ENCODE measurements at places on chromosomes 3 and 15.

- DNase-seq = no peak
These were observed 307.3 kb downstream of the SV2B start for GRCh38 chr15:91407269-91407889.

GRCh38 chr3:155302481-155302880, 9.0 kb upstream of the STRIT1 start:
- DNase-seq = no peak

DNA sequence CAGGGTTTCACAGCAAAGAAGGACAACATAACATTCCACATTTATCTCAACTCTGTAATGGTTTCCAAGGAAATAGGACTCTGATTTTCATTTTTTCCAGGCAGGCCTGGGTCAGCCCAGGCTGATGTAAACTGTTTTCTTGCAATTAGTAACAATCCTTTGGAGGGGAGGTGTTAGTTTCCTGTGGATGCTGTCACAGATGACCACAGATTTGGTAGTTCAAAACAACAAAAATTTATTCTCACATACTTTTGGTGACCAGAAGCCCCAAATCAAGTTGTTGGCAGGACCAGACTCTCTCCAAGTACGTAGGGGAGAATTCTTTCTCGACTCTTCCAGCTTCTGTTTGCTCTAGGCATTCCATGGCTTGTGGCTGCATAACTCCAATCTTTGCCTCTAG, 88.0 kb downstream of the EDEM1 start:
- no peak for DNase-seq

DNA sequence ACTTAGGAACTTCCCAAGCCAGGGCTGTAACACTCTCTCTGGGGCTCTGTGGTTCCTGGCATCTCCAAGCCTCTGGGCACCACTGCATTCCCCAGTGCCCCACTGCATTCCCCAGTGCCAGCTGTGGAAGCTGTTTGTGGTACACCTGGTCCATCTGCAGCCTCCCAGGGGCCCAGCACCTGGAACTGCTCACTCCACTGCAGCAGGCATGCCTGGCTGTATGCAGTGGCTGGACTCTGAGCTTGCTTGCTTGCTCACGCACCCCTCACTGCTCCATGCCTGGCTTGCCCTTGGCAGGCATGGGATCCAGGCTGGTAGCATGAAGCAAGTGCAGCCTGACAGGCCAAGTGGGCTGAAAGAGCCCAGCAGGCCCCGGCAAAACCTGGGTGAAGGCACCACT, 512.1 kb downstream of the SQOR start:
- DNase-seq = no peak

- no peak for DNase-seq
These were observed 38.1 kb downstream of the LRTM1 start for GRCh38 chr3:54889731-54890130.

- no peak for DNase-seq
These were observed 12.3 kb upstream of the KPNA4 start for GRCh38 chr3:160577556-160578195.

DNA sequence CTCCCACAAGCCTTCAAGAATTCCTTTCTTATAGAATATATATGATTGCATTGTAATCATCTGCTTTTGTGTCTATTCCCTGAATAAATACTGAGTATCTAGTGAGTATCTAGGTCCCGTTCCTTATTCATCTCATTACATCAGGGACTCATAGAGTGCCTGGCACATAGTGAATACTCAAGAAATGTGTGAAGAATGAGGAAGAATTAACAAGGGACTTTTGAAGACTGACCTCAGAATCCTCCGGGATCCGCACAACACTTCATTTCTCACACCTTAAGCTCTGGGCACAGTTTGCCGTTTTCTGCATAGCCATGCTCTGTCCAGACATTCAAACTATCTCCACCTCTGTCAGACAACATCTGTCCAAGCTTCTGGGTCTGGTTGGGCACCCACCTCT, 108.8 kb downstream of the STAC start:
- DNase-seq = no peak

DNA sequence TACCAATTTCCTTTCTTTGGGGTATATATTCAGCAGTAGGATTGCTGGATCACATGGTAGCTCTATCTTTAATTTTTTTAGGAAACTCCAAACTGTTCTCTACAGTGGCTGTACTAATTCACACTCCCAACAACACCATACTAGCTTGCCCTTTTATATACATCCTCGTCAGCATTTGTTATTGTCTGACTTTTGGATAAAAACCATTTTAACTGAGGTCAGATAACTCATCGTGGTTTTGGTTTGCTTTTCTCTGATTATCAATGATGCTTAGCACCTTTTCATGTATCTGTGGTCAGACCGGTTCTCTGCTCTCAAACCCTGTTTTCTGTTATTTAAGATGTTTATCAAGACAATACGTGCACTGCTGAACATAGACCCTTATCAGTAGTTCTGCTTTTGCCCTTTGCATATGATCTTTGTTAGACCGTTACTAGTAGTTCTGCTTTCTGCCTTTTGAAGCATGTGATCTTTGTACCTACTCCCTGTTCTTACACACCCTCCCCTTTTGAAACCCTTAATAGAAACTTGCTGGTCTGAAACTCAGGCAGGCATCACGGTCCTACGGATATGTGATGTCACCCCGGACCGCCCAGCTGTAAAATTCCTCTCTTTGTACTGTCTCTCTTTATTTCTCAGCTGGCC, 474.3 kb downstream of the RSL24D1 start:
- DNase-seq = no peak

DNA sequence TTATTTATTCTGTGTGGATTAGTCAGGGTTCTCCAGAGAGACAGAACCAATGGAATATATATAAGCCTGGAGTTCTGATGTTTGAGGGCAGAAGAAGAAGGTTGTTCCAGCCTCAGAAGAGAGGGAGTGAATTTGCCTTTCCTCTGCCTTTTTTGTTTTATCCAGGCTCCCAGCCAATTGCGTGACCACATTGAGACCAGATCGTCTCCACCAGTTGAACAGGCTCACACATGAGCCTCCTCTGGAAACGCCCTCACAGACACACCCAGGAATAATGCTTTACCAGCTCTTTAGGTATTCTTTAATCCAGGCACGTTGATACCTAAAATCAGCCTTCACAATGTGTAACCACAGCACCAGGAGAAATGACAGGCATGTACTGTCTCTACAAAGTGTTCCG, 923.1 kb downstream of the TBL1XR1 start:
- DNase-seq = no peak

- no peak for DNase-seq
These were observed 39.5 kb downstream of the STARD5 start for GRCh38 chr15:81284256-81285031.

- DNase-seq = no peak
These were observed 126.6 kb downstream of the ZNF609 start for GRCh38 chr15:64586984-64587383.

- DNase-seq = no peak
These were observed 75.6 kb upstream of the SNTN start for GRCh38 chr3:63576846-63577245.

- DNase-seq = no peak
These were observed 35.4 kb downstream of the SV2B start for GRCh38 chr15:91135201-91136130.

DNA sequence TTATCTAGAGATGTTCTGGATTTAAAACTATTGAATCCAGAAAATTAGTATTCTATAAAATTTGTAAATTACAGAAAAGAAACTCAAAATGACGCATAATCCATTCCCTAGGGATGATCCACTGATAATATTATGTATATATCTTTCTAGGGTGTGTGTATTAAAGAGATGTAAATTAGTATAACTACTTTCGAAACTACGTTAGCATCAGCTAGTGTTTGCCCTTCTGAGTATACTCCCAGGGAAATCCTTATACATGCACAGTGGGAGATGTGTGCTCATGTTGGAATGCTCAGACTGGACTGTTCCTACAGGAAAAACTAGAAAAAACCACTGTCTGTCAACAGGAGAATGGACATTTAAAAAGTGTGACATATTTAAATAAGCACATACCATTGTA, 36.4 kb downstream of the ACAA1 start:
- DNase-seq = no peak

- DNase-seq = no peak
These were observed 67.2 kb downstream of the UMPS start for GRCh38 chr3:124797426-124797945.

DNA sequence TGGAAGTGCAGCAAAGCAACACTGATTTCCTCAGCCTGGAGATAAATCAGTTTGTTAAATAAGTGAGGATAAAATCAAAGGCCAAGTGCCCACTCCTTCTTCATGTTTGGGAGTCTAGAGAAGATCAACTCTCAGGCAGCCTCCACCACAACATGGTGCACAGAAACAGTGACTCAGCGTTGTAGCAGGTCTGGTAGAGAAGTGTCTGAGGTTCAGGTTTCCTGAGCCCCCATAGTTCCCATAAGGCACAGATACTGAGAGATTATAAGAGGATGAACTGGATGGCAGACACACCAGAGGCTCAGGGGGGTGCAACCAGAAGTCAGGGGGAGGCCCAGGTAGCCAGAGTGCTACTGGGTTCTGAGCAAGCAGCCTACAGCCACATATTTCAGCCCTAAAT, 166.7 kb downstream of the FRMD5 start:
- no peak for DNase-seq

DNA sequence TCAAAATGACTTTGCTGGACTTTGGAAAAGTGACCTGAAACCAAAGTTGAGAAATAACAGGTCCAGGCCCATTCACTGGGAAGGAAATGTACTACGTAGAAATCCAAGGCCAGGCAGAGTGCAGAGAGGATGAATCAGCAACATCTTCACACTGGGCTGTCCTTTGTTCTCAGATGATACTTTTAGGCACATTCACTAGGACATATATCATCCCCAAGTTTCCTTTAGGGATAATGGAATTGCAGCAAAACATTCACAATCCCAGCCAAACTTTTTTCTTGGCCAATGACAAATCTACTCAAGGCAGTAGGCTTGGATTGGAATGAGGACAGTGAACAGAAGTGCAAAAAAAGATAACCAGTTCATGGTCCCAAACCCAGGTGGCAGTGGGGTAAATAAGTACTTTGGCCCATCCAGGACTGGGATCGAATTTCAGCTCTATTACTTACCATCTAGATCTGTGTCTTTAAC, 75.1 kb downstream of the CLDN11 start:
- no peak for DNase-seq

DNA sequence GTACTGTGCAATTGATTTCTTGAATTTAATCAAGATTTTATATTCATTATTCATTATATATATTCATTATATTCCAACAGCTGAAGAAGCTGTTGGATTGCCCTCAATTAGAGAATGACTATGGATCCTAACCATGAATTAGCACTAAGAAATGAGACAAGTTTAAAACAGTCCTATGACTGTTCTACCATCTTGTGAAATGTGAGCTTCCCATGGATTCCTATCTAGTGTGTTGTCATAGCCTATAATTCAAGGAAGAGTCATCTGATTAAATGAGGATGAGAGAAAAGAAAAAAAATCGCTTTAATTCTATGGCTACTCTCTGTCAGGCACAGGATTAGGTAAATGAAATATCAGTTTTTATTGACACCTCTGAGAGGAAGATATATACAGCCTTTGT, 696.6 kb upstream of the NAALADL2 start:
- no peak for DNase-seq

GRCh38 chr3:9180764-9181117, 68.7 kb downstream of the SRGAP3 start:
- DNase-seq = no peak

DNA sequence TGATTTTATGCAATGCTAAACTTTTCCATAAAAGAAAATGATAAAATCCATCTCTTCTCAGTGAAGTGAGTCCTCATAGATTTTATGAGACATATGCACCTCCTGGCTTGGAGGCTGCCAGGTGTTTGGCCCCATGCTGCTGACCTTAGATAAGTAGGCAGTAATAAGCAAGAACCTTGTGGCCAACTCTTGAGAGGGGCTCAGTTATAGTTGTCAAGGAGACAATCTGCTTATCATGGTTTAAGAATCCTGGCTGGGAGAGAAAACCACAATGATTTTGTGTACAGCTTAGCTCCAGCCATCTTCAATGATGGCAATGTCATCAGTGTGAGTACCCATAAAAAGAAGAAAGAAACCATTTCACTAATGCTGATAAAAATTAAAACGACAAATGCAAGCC, 252.1 kb downstream of the CPNE4 start:
- DNase-seq = no peak

- DNase-seq = no peak
These were observed 8.9 kb upstream of the RPS27L start for GRCh38 chr15:63166219-63166618.

DNA sequence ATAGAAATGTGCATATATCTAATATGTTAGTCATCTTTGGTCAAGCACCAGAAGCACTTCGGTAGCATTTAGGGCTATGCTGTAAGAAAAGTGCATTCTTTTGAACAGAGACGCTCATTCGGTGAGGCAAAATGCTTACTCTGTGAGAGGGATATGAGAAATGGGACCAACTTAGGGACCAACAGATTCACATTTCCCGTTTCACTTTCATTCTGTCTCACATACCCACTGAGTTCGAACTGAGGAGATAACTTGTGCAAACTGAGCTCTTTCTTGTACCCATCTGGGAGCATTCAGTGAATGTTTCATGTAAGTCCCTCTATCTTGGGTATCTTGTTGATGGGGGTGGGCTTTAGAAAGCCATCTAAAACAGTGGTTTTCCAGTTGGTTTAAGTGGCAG, 135.3 kb downstream of the FEZF2 start:
- no peak for DNase-seq

- DNase-seq = peak; percentile 98
These were observed at the start of gene STARD5 for GRCh38 chr15:81323944-81324881. Gene STARD5 (minus strand): TSS chr15:81324141. CDS start chr15:81324099, 42 bp downstream.

DNA sequence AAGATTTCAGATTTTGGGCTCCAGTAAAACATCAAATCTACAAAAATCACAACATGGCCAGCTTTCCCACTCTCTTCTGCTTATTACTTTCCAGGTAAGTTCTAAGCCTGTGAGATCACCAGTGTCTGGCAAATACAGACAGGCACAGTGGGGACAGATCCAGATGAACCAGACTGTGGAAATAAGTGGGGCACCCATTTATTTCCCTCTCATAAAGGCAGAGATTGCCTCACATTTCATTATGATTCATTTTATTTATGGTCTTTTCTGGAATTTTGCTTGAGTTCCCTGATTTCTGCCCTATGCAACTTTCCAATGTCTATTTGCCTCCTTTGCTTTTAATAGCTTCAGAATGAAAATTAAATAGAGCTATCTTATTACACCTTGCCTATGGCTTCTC, 66.8 kb downstream of the GREM1 start:
- DNase-seq = no peak

DNA sequence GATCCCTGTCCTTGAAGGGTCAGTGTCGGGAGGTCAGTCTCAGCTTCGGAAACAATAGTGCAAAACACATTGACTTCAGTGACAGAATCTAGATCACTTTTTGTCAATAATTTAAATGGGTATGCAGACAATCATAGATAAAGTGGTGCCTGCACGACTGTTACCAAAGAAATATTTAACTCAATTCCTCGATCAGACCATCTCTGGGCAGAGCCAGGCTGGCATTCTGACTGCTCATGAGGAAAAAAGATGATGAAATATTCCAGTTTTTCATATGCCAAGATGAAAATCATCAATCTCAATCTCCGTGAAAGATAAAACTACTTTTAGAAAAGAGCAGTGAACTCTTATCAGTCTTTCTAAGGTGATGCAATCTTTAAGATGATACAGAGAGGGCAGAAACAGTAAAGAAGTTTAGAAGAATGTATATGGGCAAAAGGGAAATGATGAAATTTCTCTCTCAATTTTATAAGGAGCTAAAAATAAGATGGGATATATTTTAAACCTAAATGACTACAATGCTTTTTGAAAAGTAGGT, 169.9 kb downstream of the WDR72 start:
- no peak for DNase-seq

Data from liver (tissue), 10 donors.